Esophagus muscularis mucosa (tissue), 4 donors: ENCODE measurements at places on chromosomes 7 and 10. TPM values are rescaled to one million over a fixed set of nuclear protein-coding genes. Genes with fewer than 3 reads are reported as not detected.

The UPK3B gene
- 0.84 TPM for total RNA-seq

- no peak for DNase-seq
Measured at GRCh38 chr10:132951926-132952325, 9.6 kb upstream of the CFAP46 start.

DNA sequence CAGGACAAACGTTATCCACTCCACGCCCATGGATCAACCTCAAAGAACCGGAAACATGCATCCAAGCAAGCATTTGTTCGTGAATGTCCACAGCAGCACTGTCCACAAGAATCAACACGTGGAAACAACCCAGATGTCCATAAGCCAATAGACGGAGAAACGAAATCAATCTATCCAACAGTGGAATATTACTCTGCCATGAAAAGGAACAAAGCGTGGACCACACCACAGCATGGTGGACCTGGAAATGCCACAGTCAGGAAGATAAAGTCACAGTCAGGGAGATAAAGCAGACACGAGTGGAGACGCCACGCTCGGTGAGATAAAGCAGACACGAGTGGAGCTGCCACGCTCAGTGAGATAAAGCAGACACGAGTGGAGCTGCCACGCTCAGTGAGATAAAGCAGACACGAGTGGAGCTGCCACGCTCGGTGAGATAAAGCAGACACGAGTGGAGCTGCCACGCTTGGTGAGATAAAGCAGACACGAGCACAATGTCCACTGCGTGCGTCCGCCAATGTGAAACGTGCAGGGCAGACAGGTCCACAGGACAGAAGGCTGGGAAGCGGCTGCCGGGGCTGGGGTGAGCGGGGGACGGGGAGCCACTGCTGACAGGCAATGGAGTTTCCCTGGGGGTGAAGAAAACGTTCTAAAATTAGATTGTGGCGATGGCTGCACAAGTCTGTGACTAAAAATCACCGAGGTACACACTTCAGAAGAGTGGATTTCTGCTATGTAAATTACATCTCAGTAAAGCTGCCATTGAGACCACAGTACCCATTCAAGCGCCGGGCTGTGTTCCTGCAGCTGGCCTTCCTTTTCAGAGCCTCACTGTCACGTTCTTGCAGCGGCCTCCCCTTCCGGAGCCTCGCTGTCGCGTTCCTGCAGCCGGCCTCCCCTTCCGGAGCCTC is 10.6 kb downstream of the GPER1 start:
- DNase-seq = no peak

GRCh38 chr7:28272461-28272877 is 91.9 kb upstream of the JAZF1 start:
- DNase-seq = no peak

DNA sequence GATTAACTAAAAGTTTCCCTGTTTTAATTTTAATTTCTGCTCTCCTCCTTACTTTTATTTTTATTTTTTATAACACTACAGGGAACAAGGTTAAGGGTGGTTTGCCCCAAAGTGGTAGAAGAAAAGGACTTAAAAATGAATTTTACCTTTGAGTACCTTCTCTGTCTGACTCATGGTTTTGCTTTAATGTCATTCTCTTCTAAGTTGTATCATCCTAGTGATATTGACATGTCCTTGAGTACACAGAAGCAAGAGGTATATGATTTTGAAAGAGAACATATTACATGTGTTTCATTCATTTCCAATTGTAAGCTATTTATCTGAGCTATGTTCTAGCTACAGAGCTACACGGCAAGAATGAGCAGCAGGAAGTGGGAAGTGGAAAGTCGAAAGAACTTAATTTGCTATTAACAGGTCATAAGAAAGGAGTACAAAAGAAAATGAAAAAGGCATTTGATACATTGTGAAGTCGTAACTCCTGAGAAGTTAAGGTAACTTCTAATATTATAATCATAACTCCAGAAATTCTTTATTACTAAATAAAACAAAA is 112.5 kb downstream of the SEMA3A start:
- DNase-seq = no peak

DNA sequence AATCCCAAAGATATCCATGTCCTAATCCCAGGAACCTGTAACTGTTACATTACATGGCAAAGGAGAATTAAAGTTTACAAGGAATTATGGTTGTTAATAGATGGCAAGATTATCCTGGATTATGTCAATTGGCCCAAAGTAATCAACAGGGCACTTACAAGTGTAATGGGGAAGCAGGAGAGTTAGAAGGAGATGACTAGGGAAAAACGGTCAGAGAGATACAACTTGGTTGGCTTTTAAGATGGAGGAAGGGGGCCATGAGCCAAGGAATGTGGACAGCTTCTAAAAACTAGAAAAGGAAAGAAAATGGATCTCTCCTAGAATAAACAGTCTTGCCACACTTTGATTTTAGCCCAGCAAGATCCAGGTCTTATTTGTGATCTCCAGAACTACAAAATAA is 3.3 kb downstream of the JMJD1C start:
- DNase-seq = no peak
